HCT116 (cell line): ENCODE measurements at places on chromosomes 2 and 18. TPM values are rescaled to one million over a fixed set of nuclear protein-coding genes. Genes with fewer than 3 reads are reported as not detected.

- peak; percentile 10 for DNase-seq
Measured at GRCh38 chr2:240759459-240759858, 60.6 kb downstream of the KIF1A start.

The USP37 gene
- total RNA-seq, result 23.5 TPM

GRCh38 chr2:164053021-164053420, 317.2 kb upstream of the FIGN start:
- DNase-seq, result no peak

DNA sequence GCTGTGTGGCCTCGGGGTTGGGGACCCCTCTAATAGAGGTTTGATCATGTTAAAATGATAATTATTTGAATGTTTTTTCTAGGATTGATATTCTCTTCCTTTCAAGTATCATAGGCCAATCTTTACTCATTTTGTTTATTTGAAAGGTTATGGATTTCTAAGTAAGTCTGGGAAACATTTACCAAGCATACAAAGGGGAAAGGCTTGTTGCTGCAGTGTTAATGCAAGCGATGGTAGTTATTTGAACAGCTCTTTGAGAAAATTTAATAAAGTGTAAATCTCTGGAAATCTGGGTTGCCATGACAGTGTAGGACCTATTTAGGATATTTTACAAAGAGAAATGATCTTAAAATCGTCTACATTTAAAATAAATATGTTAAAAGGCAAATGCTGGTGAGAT, 56.1 kb downstream of the SPTBN1 start:
- no peak for DNase-seq

GRCh38 chr2:72415241-72415661, 267.6 kb upstream of the CYP26B1 start:
- no peak for DNase-seq

- peak; percentile 43 for DNase-seq
Measured at GRCh38 chr2:26008851-26009566, 24.9 kb upstream of the RAB10 start.

GRCh38 chr18:40687399-40687798, 1267.6 kb upstream of the PIK3C3 start:
- DNase-seq, result no peak

GRCh38 chr2:172007372-172007771, 7.6 kb downstream of the METAP1D start:
- DNase-seq, result no peak

The CCDC85A gene
- 0.10 TPM for total RNA-seq

DNA sequence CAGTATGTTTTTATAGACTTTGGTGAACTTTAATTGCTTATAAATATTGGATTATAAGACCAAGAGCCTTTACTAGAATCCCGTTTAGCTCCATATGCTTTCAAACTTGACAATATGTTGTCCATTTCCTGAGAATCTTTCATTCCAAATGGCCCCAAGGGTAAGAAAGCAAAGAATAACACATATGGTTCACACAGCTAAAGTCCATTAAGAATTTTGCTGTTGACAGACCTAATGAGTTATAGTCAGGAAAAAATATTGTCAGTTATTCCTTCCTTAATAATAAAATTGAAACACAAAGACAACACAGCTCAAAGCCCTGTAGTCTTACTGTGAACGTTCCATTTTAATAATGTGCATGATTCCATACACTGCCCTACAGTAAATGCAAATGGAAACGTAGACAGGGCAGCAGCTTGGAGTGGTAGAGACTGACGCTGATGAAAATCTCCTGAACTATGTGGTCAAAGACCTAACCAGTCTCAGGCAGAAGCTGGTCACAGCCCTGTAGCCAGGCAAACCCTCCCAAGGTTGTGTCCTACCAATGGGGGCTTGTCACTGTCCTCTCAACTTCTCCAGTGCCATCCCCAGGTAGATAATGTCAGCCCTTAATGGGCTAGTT, 49.0 kb upstream of the ATIC start:
- no peak for DNase-seq

DNA sequence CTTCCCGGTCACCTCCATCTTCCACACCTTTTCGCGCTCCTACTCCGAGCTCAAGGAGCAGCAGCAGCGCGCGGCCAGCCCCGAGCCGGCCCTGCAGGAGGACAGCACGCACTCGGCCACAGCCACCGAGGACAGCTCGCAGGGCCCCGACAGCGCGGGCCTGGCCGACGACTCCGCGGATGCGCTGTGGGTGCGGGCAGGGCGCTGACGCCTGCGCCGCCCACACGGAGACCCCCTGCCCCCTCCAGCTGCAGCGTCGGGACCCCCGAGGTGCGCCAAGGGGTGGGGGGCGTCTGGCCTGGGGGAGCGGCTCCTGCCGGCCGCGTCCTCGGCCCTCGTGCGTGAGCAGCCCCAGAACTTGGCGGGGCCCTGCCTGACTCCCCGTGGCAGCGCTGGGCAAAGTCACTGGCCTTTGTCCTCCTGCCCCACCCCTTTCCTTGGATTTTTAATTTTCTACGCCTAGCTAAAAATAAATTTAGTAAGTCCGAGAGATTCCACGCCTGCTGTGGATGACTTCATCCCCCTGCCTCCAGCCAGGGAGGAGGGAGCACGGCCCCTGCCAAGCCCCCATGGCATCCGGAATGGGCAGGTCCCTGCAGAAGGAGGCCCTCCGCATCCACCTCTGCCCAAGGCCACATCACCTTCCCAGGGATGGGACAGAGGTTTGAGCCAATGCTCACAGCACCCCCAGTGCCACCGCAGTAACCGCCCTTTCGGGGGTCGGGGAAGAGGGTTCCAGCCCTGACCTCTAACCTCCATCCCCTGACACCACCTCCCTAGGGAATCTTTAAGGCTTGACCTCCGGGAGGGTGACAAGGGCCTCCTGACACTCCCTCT, 51.6 kb downstream of the SLC66A2 start:
- no peak for DNase-seq

GRCh38 chr2:162221064-162221463, 22.2 kb downstream of the FAP start:
- peak; percentile 66 for DNase-seq

- DNase-seq, result no peak
Measured at GRCh38 chr2:238486123-238486848, 59.6 kb downstream of the ASB1 start.

DNA sequence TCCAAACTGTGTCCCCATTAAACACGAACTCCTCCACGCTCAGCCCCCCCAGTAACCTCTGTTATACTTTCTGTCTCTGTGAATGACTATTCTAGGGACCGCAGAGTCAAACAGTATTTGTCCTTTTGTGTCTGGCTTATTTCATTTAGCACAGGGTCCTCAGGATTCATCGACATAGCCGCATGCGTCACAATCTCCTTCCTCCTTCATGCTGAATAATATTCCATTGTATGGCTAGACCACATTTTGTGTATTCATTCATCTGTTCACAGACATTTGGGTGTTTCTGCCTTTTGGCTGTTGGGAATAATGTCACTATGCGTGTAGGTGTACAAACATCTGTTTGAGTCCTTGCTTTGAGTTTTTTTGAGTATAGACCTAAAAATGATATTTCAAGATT, 80.9 kb downstream of the SH3RF3 start:
- DNase-seq, result no peak

The RUFY4 gene
- total RNA-seq, result 0.27 TPM

The UGT1A6 gene
- total RNA-seq, result not detected

DNA sequence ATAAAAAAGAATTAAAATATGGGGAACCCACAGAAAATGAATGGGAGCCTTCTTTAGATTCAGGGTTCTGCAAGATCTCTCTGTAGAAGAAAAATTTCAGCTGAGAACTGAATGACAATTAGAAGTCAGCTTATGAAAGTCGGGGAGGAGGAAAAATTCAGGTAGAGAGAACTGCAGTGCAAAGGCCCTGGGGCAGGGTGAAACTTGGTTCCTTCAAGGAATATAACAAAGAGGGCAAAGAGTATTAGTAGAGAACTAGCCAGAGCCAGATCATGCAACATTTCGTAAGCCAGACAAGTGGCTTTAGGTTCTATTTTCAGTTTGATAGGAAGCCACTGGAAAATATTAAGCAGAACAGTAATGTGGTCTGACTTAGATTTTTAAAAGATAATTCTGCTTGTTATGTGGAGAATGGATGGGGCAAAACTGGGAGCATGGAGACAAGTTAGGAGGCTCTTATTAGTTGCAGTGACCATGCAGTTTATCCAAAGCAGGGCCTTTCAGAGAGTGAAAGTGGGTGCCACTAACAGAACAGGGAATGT, 27.9 kb downstream of the RAB27B start:
- DNase-seq, result no peak

DNA sequence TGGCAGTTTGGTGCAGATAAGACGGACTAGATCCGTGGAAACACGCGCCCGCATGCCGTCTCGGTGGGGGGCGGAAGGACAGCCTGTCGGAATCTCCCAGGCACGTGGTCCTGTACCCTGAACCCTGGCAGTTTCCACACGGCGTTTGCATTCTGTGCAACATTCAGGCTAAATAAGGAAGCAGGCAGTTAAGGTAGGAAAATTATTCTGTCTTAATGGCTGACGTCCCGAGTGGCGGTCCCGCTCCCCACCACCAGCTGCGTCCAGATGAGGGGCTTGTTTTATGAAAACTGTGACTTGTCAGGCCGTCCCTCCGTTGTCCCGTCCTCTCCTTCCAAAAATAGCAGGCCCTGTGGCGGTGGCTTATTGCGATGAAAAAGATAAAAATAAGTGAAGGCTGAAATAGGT, 120.2 kb downstream of the NFATC1 start:
- no peak for DNase-seq

The PPP4R1 gene
- total RNA-seq, result 66.7 TPM

The DHX57 gene
- total RNA-seq, result 19.4 TPM
